A549 treated with AZD2906 at 1 μM for 4 hours (cell line): ENCODE measurements at places on chromosomes 6 and 20. TPM values are rescaled to one million over a fixed set of nuclear protein-coding genes. Genes with fewer than 3 reads are reported as not detected.

Gene BIRC7
- 1.4 to 3.0 TPM (median 2.3 TPM) in 5 replicates for total RNA-seq

Gene C6orf52
- total RNA-seq: 1.1 to 2.4 TPM (median 1.9 TPM) in 5 replicates

Gene XRN2
- total RNA-seq: 86.7 to 116 TPM (median 92.9 TPM) in 5 replicates

Gene TULP1
- total RNA-seq: not detected in 5 replicates

Gene WFDC12
- not detected in 5 replicates for total RNA-seq

Gene SLC2A10
- not detected in 5 replicates for total RNA-seq
